ENCODE measurements at places on chromosomes 1 and 21. TPM values are rescaled to one million over a fixed set of nuclear protein-coding genes. Genes with fewer than 3 reads are reported as not detected.

DNA sequence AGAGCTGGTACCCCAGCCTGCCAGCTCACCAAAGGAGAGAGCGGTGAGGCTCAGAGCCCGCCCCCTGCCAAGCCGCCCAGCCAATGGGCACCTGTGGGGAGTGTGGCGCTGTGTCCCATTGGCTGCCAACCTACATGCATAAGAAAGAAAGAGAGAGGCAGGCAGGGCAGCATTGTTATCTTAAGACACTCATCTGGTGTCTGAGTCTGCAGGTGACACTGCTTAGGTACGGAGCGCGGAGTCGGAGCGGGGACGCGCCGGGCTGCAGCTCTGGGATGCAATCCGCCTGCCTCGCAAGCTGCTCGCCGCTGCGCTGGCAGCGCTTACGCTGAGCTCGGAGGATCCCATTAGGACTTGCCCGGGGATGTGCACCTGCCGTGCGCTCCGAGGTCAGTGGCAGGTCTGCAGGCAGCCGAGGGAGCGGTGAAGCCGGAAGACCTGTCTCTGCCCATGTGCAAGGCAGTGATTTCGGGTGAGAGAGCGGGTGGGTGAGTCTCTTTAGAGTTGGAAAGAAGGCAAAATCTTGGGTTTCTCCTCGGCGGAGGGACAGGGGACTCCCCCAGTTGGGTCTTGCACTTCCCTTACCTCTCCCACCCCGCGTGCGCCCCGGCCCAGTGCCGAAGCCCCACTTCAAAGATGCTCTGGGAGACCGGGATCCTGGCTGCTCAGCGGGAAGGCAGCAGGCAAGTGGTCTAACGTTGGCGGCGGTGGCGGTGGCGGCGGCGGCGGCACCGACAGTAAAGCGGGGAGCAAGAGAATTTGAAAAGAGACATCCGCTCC, at the start of gene BRINP2:
BRINP2 (plus strand) TSS at position 203 of the 780 bp plus-strand sequence. CDS start 58,919 bp downstream, outside the sequence.
- H3K27ac ChIP-seq: no peak within 1 kb of the TSS
- no peak for DNase-seq
- H3K27me3 ChIP-seq: peaks cover 3% of the 10 kb centered on the region
- H3K4me1 ChIP-seq: no peaks in the 10 kb centered on the region
- H3K36me3 ChIP-seq: no peaks in the 10 kb centered on the region

GRCh38 chr1:41255978-41256377, 13.9 kb upstream of the SCMH1 start:
- no peak overlapping the region for H3K4me3 ChIP-seq
- DNase-seq: no peak
- H3K27me3 ChIP-seq: peaks cover 47% of the 10 kb centered on the region
- no peaks in the 10 kb centered on the region for H3K36me3 ChIP-seq
- no peak overlapping the region for H3K27ac ChIP-seq

- H3K4me1 ChIP-seq: no peaks in the 10 kb centered on the region
- no peak for DNase-seq
- H3K4me3 ChIP-seq: no peak overlapping the region
- H3K27ac ChIP-seq: no peak overlapping the region
Measured at GRCh38 chr1:2103266-2103900, 53.2 kb downstream of the PRKCZ start.

- H3K4me1 ChIP-seq: peaks cover 3% of the 10 kb centered on the region
- H3K4me3 ChIP-seq: no peak overlapping the region
- no peaks in the 10 kb centered on the region for H3K36me3 ChIP-seq
- H3K27ac ChIP-seq: no peak overlapping the region
- no peaks in the 10 kb centered on the region for H3K27me3 ChIP-seq
Measured at GRCh38 chr1:187275346-187275745, 446.6 kb downstream of the PLA2G4A start.

GRCh38 chr1:185650602-185651230, 83.5 kb upstream of the HMCN1 start:
- no peaks in the 10 kb centered on the region for H3K27me3 ChIP-seq
- peaks cover 4% of the 10 kb centered on the region for H3K36me3 ChIP-seq
- no peak for DNase-seq
- peaks cover 17% of the 10 kb centered on the region for H3K4me1 ChIP-seq
- H3K27ac ChIP-seq: no peak overlapping the region

GRCh38 chr1:44262414-44262813, 49.1 kb downstream of the DMAP1 start:
- no peak overlapping the region for H3K4me3 ChIP-seq
- no peak for DNase-seq
- H3K27ac ChIP-seq: no peak overlapping the region
- H3K4me1 ChIP-seq: peaks cover 25% of the 10 kb centered on the region
- H3K27me3 ChIP-seq: no peaks in the 10 kb centered on the region

Gene PTAFR
- total RNA-seq: 0.20 TPM

Gene LAPTM5
- 584 TPM for total RNA-seq

Gene DDR2
- total RNA-seq: 0.02 TPM

Gene PYHIN1
- 25.2 TPM for total RNA-seq

Measured in activated CD4-positive, alpha-beta T cell treated with anti-CD3 and anti-CD28 coated beads, Interleukin-2, amount 10 ng/mL, durations not matched to agents 7 days and 5 days (primary cell).